Mesothelial cell of epicardium (in vitro differentiated cells): ENCODE measurements at places on chromosomes 16 and 17. TPM values are rescaled to one million over a fixed set of nuclear protein-coding genes. Genes with fewer than 3 reads are reported as not detected.
A peak's percentile ranks its signal among the peaks of the same experiment; 100 is the strongest.

DNA sequence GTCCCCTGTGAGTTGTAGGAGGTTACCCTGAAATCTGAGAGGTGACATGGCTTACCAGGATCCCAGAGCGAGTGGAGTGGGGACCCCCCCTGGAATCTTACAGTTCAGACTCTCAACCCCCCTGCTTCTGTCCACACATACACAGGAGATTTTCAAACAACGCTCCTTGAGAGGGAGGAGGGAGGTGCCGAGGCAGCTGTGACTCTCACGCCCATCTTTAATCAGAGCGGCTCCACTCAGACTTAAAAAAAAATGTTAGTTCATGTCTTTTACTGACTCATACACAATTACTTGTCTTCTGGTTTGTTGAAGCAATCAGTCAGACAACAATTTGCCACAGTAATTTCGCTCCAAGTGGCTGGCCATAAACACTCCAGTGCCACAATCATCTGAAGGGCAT lies 15.4 kb upstream of the TMEM220 start:
- H3K27me3 ChIP-seq, result peaks cover 63% of the 10 kb centered on the region
- no peak overlapping the region for H3K4me3 ChIP-seq

Gene SPATA22
- not detected in 3 replicates for total RNA-seq

GRCh38 chr17:12789075-12789480 lies 220 bp upstream of the ARHGAP44 start:
- H3K36me3 ChIP-seq, result no peaks in the 10 kb centered on the region
- peak overlapping the region; percentile 68 for H3K4me3 ChIP-seq
- peaks cover 21% of the 10 kb centered on the region for H3K4me1 ChIP-seq
- peaks cover 23% of the 10 kb centered on the region for H3K27me3 ChIP-seq
- no peak for DNase-seq

Gene SLC13A2
- not detected in 3 replicates for total RNA-seq

Gene MED31
- total RNA-seq, result 11.8 to 13.5 TPM (median 12.1 TPM) in 3 replicates

DNA sequence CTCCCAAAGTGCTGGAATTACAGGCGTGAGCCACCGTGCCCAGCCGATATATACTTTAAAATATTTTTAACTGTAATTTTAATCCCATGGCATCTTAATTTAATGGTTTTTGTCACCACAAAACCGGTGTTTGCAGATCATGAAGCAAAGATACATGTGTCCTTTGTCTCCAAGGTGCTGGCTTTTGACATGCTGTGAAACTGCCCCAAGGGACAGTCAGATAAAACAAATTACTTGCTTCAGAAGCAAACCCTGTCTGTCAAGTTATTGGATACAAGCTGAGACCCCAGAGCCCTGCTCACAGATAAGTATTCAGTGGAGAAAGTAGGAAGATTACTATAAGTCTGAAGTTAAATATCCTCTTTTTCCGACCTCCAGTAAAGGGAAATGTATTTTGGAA lies 39.8 kb downstream of the ARL4D start:
- H3K27ac ChIP-seq, result no peak overlapping the region
- H3K4me1 ChIP-seq, result peaks cover 16% of the 10 kb centered on the region
- no peaks in the 10 kb centered on the region for H3K27me3 ChIP-seq
- H3K4me3 ChIP-seq, result no peak overlapping the region
- no peaks in the 10 kb centered on the region for H3K36me3 ChIP-seq

Gene GNAO1
- total RNA-seq, result 2.2 to 3.3 TPM (median 2.8 TPM) in 3 replicates

- peaks cover 7% of the 10 kb centered on the region for H3K27me3 ChIP-seq
- H3K36me3 ChIP-seq, result no peaks in the 10 kb centered on the region
- H3K4me1 ChIP-seq, result peaks cover 6% of the 10 kb centered on the region
- no peak for DNase-seq
- H3K27ac ChIP-seq, result no peak overlapping the region
Measured at GRCh38 chr17:44952946-44953475, 5.4 kb upstream of the KIF18B start.

- DNase-seq, result no peak
- no peaks in the 10 kb centered on the region for H3K27me3 ChIP-seq
- peak overlapping the region; percentile 79 for H3K4me3 ChIP-seq
- peaks cover 53% of the 10 kb centered on the region for H3K4me1 ChIP-seq
- H3K36me3 ChIP-seq, result peaks cover 13% of the 10 kb centered on the region
Measured at GRCh38 chr17:28725166-28725659, 820 bp downstream of the TLCD1 start.

DNA sequence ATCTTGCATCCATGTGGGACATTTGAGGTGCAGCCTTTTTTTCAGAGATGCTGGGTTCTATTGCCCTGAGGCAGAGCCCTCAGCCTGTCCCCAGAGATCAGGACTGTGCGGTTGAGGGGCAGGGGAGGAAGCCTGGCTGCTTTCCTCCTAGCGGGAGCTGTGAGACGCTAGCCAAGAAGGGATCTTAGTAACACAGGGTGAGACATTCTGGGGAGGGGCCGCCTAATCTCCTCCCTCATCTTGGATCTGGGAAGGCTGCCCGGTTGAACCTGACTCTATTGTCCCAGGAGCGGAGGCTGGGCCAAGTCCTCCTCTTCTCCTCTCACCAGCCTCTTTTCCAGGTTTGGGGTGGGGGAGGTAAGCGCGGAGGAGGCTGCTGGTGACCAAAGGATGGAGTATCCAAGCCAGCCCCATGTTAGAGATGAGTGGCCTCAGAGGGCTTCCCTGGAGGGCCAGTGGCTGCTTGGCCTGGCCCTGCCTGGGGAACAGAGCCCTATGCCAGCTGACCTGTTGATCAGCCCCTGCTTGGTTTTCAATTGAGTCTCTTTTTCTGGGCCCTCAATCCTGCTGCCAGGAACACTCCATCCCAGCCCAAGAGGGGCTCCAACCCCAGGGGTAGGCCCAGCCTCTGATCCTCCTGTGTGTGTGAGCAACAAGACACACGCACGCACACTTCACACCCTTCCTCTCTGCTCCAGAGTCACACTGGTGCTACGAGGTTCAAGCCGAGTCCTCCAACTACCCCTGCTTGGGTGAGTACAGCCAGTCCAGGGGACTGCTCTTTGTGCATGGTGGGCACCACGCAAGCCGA lies 5.0 kb downstream of the CA4 start:
- no peaks in the 10 kb centered on the region for H3K36me3 ChIP-seq
- peaks cover 10% of the 10 kb centered on the region for H3K4me1 ChIP-seq
- no peak overlapping the region for H3K27ac ChIP-seq
- no peak overlapping the region for H3K4me3 ChIP-seq
- H3K27me3 ChIP-seq, result peaks cover 89% of the 10 kb centered on the region
- no peak for DNase-seq

GRCh38 chr17:21096874-21097273 lies 29.9 kb upstream of the DHRS7B start:
- H3K36me3 ChIP-seq, result no peaks in the 10 kb centered on the region
- H3K27me3 ChIP-seq, result no peaks in the 10 kb centered on the region
- H3K27ac ChIP-seq, result no peak overlapping the region
- DNase-seq, result no peak
- peaks cover 9% of the 10 kb centered on the region for H3K4me1 ChIP-seq

- DNase-seq, result no peak
- no peak overlapping the region for H3K4me3 ChIP-seq
- peaks cover 46% of the 10 kb centered on the region for H3K27me3 ChIP-seq
- H3K36me3 ChIP-seq, result no peaks in the 10 kb centered on the region
Measured at GRCh38 chr16:79608976-79609375, 8.4 kb upstream of the MAF start.

DNA sequence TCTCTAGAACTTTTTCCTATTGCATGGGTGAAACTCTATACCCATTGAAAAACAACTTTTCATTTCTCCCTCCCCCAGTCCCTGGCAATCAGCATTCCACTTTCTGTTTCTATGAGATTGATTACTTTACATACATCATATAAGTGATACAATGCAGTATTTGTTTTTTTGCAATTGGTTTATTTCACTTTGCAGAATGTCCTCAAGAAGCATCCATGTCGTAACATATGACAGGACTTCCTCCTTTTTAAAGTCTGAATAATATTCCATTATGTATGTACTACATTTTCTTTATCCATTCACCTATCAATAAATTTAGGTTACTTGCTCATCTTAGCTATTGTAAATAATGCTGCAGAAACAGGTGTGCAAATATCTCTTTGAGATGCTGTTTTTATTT lies 8.8 kb downstream of the IL21R start:
- no peak overlapping the region for H3K27ac ChIP-seq
- peaks cover 16% of the 10 kb centered on the region for H3K27me3 ChIP-seq
- DNase-seq, result no peak
- no peak overlapping the region for H3K4me3 ChIP-seq
- no peaks in the 10 kb centered on the region for H3K36me3 ChIP-seq
- no peaks in the 10 kb centered on the region for H3K4me1 ChIP-seq

GRCh38 chr17:50234581-50234980 lies 33.1 kb upstream of the COL1A1 start:
- H3K27me3 ChIP-seq, result peaks cover 4% of the 10 kb centered on the region
- H3K4me1 ChIP-seq, result peaks cover 18% of the 10 kb centered on the region
- no peaks in the 10 kb centered on the region for H3K36me3 ChIP-seq

GRCh38 chr17:31171701-31172100 lies 76.9 kb downstream of the NF1 start:
- no peaks in the 10 kb centered on the region for H3K27me3 ChIP-seq
- no peak overlapping the region for H3K27ac ChIP-seq
- peaks cover 41% of the 10 kb centered on the region for H3K36me3 ChIP-seq
